Cardiac muscle cell (in vitro differentiated cells and primary cell): ENCODE measurements at places on chromosomes 11 and 22.
A peak's percentile ranks its signal among the peaks of the same experiment; 100 is the strongest.

DNA sequence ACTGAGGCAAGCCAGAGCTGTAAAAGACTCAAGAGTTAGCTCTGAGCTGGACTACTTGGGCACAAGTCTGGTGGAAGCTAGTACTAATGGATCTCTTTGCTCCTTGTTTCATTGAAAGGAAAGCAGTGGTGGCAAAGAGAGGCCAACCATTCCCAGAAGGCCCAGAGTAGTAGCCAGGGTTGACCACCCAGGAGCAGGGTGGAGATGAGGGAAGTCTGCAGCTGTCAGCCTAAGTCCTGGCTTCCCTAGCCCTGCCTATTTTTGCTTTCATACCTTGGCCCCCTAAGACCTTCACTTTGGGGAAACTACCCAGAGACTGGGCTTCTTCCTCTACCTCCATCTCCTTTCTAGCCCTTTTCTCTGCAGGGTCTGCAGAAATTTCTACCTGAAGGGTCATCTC lies 155.0 kb upstream of the NCAM1 start:
- DNase-seq: no peak

- DNase-seq: no peak
These were observed 89.1 kb downstream of the RPS6KA4 start for GRCh38 chr11:64447831-64448598.

DNA sequence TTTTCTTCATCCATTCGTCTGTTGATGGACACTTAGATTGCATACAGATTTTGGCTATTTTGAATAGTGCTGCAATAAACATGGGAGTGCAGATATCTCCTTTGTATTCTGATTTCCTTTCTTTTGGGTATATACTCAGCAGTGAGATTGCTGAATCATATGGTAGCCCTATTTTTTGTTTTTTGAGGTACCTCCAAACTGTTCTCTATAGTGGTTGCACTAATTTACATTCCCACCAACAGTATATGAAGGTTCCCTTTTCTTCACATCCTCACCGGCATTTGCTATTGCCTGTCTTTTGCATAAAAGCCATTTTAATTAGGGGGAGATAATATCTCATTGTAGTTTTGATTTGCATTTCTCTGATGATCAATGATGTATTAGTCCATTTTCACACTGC lies 96.1 kb downstream of the PRR5L start:
- DNase-seq: no peak

DNA sequence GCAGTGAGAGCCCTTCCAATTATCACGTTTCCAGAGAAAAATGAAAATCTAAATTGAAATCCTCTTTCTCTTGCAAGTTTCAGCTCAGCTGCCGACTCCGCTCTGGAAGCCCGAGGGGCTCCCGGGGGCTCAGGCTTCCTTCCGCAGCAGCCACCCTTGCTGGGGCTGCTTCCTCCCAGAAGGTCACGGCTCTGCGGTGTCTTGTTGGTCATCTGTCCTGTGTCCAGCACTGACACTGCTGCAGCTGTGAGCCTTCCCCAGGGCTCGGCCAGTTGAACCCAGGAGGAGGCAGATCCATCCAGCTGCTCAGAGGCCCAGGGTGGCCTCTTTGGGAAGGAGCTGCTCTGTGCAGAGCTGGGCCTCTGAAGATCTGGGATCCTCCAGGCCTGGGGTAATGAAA lies 1337.2 kb downstream of the TBC1D22A start:
- DNase-seq: no peak

- DNase-seq: no peak
These were observed 3.7 kb upstream of the RELT start for GRCh38 chr11:73372375-73372993.

DNA sequence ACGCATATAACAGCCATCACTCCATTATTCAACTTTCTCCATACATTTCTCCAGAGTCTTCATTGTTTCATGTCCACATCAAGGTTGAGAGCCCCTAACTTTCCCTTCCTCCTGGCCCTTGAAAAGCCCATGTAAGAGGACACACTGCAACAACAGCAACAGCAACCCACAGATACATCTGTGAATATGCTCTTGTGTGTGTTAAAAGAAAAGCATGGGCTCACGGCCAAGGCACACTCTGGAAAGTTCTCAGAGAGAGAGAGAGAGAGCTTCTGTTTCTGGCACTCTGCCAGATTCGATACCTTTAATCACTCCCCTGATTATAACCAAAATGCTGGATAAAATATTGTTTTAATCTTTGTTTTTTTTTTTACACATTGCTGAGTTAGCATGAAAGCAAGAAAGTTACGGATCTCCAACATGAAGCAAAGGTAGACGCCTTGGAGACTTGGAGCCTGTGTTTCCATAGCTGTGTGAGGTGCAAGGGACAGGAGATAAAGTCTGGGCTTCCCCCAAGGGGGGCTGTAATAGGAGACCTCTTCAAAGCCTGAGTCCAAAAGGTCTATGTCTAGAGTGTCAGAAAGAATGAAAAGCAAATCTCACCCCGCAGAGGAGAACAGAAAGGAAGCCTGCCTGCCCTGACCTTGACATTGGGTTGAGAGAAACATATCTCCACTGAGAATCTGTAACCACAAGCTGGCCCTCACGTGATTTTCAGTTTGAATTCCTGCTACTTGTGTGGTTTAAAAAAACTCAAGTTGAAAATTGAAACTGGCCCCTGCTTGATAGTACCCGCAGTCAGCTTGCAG lies 33.7 kb upstream of the MPPED1 start:
- peak; percentile 65 for DNase-seq

- no peak for DNase-seq
These were observed 4.0 kb upstream of the GAL3ST1 start for GRCh38 chr22:30578481-30578880.

- DNase-seq: no peak
These were observed 3.4 kb upstream of the FADS1 start for GRCh38 chr11:61820174-61820573.

DNA sequence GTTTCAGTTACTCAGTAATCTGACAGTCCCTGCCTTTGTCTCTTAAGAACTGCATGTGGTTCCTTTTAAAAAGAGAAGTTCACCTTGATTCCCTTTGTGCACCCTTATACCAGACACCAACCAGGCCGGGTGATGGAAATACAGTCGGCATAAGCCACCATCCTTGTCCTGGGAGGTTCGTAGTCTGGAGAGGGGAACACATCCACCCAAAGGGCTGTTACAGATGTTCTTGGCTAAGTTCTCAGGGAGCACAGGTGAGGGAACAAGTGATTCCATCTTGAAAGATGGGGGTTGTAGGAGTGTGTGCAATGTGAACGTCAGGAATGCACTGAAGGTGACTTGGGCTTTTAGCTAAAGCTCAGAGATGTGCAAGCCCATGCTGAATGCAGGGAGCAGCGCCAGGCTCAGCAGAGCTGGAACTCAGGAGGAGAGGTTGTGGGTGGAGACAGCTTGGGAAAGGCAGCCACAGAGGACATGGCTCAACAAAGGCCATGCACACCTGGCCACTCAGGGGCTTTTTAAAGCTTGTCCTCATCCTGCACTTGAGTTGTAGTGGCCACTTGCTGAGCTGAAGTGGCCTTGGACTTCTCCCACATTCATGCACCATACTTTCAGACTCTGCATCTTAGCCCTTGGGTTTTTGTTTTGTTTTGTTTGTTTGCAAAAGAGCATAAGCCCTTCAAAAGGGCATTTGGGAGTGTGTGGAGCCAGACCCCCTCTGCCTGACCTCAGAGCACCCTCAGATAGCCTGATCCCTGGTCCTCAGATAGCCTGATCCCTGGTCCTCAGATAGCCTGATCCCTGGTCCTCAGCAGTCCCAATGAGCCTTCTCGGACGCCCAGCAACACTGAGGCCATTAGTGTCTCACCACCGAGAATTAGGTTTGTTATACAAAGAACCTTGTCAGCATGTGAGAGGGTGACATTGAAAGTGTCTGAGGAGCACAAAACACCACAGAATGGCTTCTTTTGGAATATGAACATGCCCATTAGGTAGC lies 12.7 kb upstream of the TMA7B start:
- DNase-seq: no peak

GRCh38 chr11:45097721-45098493 lies 48.5 kb upstream of the PRDM11 start:
- DNase-seq: peak; percentile 86

DNA sequence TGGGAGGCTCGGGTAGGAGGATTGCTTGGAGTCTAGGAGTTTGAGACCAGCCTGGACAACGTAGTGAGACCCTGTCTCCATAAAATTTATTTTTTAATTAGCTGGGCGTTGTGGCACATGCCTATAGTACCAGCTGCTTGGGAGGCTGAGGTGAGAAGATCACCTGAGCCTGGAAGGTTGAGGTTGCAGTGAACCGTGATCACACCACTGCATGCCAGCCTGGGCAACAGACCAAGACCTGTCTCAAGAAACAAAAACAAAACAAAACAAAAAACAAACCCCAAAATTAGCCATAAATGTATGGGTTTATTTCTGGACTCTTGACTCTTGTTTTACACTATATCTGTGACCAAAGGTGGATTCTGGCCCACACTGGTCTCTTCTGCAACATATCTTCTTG lies 41.6 kb downstream of the EIF3F start:
- DNase-seq: no peak
